Stimulated activated CD8-positive, alpha-beta memory T cell treated with anti-CD3 and anti-CD28 coated beads, Interleukin-2, amount 100 ng/mL, for 48 hours (primary cell): ENCODE measurements at places on chromosomes 3 and 15.

- no peak for DNase-seq
Observed at GRCh38 chr3:89155811-89156210, 48.4 kb downstream of the EPHA3 start.

DNA sequence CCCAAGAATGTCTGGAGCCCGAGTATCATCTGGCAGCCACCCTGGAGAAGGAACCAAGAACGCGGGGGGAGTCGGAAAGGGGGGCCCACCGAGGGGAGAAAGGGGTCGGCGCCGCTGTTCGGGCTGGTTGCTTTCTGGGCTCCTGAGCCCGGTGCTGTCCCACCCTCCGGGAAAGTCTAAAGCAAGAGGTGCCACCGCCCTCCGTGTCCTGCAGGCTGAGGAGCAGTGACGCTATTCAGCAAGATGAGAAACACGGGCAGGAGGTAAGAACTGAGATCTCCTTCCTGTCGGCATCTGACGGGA lies 234.8 kb downstream of the XXYLT1 start:
- no peak for DNase-seq

DNA sequence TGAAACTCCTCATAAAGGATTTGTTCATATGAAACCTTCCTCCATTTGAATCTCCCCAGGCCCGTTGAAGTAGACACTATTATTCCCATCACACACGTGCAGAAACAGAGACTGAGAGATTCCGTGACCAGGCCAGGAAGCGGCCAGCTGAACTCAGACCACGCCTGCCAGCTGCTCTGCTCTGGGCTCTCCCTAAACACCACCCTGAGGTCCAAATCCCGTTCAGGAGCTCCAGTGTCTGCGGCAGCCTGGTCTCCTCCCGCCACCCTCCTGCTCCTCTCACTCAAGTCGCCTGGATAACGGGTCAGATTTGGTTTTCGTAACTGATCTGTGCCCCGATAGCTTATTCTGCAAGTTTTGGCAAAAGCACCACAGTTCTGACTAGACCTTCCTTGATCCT lies 53.6 kb upstream of the SNRPA1 start:
- DNase-seq, result no peak

GRCh38 chr3:66363148-66363547 lies 137.7 kb downstream of the LRIG1 start:
- no peak for DNase-seq

DNA sequence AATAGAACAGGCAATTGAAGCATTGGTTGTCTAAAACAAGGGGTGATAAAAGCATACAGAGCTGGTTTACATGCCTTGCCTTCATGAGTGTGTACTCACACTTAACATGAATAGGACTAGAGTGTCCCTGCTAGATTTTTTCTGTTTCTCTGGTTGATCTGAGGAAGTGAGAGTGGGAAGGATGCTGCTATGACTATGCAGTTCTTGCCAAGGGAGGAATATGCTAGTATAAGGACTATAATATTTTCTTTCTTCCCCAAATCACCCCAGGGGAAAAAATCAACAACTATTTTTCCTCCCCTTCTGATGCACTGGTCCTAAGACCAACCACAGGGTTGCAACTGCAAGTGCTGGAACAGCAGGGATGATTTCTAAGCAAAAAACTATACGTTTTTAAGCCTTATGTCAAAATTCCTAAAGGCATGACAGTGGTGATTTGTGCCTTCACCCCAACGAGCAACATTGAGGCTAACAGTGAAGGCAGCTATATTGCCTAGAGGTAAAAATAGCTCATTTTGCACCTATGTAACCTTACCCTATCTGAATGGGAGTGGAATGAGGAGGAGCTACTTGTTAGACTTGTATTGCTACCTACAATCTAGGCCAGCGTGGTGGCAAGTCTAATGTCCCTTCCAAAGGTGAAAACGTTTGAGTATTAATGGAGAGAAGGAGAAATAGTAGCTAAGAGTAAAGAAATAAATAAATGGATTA lies 33.5 kb upstream of the USP8 start:
- DNase-seq, result no peak

DNA sequence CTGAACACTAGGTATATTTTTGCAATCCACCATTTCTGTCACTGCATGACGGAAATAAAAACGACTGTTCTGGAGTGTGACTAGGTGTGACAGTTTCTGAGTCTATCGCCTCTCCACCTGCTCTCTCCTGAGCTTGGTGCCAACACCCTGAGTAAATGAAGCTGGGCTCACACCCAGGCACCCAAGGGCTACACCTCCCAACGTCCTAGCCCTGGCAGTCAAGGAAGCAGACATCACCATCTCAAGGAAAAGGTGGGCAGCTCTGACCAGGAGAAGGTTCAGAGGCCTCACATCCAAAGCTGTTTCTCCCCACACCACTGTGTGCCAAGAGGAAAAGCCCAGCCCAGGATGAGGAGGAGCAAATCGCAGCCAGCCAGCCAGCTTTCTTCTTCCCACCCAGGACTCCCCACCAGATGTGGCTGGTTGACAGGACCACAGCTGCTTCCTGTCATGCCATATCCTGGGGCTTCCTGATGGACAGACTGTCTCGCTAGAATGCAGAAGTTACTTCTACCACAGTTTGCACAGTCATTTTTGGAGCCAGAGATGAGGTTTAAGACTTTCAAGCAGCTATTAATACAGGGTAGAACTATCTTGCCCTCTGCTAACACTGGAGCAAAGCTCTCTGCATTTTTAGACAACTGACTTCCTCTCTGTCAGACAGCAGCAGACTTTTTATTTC lies 3.3 kb downstream of the SCAMP2 start:
- DNase-seq, result no peak

- no peak for DNase-seq
Observed at GRCh38 chr3:46997453-46998091, 18.1 kb downstream of the NBEAL2 start.

- no peak for DNase-seq
Observed at GRCh38 chr15:92693691-92694331, 38.2 kb upstream of the FAM174B start.
